ENCODE measurements at places on chromosomes 3 and 15.

DNA sequence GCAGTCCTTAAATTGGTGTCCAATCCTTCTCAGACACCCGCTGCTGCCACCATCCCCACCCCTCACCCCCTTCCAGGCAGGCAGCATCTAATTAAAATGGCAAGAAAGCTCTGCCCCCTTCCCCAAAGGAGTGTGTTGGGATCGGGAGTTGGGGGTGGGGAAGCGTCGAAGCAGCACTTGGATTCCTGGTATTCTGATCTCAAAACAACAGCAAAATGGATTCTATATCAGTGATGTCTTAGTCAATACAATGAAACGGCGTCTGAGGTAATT is 1.4 kb downstream of the TNIK start:
- no peak for DNase-seq

GRCh38 chr3:53347261-53348064 is at the start of gene DCP1A:
Gene DCP1A (minus strand): TSS chr3:53347543. CDS start chr3:53347517, 26 bp downstream.
- DNase-seq: peak; percentile 98

DNA sequence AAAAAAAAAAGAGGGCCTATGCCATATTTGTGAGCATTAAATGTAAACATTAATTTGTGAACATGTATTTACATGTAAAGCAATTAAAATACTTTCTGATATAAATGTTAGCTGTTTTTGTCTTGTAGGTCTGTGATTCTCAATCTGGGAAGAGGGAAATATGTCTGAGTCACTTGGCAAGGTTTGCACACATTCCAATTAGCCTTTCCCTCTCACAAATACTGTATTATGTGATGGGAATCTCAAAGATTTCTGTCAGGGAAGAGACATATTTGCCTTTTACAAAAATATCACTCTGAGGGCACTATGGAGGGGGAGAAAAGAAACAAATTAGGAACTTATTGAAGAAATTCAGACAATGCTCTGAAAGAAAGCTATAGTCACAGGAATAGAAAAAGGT is 483.6 kb downstream of the GBE1 start:
- DNase-seq: no peak

GRCh38 chr3:161369531-161369930 is 1.8 kb downstream of the SPTSSB start:
- no peak for DNase-seq

DNA sequence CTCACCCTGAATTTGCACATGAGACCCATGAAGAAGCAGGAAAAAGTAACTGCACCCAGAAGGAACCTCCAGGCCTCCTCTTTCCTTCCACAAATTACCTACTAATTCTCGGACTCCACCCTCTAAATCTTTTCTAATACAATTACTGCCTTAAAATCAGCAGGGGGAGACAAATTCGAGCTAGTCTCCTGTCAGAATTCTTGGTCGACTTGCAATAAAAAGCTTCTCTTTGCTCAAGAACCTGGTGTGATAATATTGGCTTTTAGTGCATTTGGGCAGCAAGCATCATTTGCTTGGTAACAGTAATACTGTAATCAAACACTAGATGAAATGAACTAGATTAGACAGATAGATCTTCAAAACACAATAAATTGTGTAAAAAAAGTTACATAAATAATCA is 281.9 kb downstream of the RAP2B start:
- DNase-seq: no peak

DNA sequence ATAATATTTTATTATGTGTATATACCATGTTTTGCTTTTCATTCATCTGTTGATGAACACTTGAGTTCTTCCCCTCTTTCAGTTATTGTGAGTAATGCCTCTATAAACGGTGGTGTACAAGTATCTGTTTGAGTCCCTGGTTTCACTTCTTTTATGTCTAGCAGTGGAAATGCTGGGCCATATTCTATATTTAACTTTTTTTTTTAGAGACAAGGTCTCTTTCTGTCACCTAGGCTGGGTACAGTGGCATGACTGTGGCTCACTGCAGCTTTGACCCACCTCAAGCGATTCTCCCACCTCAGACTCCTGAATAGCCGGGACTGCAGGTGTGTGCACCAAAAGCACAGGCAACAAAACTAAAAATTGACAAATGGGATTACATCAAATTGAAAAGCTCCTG is 19.9 kb downstream of the GOLM2 start:
- no peak for DNase-seq

DNA sequence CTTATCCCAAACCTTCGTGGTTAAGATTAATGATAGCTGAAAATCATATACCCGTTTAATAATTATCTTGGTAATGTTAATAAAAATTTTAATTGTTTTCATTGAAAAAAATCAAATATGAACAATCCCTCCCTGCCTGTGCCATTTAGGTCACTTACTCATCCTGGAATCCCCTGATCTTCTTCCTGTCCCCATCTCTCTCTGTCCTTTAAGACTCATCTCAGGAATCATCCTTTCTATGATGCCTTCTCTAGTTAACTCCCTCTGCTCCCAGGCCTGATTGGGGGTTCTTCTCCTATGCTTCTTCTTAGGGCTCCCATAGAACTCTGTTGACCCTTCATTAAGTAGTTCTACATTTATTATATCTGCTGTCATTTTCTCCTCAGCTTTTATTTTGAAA is 91.6 kb downstream of the MBNL1 start:
- no peak for DNase-seq

DNA sequence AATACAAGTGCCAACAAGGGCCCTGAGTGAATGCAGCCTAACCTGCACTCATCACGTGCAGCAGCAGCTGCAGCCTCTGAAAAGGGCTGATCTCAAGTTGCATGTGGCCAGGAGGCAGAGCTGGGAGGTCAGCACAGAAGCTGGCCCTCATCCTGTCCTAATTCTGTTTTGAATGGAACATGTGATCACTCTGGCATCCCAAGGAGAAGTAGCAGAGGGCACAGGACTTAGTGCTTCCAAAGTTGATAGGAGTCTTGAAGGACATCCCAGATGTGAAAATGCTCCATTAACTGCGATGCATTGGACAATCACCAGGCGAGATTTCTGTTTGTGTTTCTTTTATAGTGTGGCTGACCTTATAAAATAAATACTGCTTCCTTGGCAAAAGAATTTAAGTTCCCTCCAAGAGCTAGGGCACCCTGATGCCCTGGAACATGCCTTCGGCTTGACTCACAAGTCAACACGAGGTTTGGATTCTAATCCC is 31.6 kb upstream of the STAG1 start:
- DNase-seq: no peak

DNA sequence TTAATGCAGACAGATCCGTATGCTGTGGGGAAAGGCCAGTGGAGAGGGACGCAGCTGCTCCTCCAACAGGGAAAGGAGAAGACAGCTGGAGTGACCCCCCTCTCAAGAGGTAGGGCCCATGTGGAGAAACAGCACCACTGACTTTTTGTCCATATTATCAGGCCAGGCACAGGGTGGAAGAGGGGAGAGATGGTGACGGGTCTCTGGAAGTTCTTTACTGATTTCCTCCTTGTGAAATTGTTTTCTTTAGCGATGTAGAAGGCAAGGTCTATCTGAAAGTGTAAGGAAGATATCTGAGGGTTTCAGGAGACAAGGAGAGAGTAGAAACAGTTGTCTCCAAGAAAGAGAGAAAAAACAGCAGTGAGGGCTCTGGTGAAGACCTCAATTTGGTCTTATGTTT is 338.8 kb downstream of the VPS13C start:
- DNase-seq: no peak

- DNase-seq: no peak
These were observed 38.8 kb upstream of the DUT start for GRCh38 chr15:48292458-48292857.

- DNase-seq: no peak
These were observed 88.8 kb upstream of the RARB start for GRCh38 chr3:25339225-25339624.

GRCh38 chr3:108407886-108408285 is 102.5 kb downstream of the MYH15 start:
- no peak for DNase-seq

All from right kidney (tissue), 9 donors.